ENCODE measurements at places on chromosomes 2 and 18.

- ATAC-seq: no peak
Measured at GRCh38 chr2:81858998-81859397, 1554.4 kb upstream of the LRRTM1 start.

- ATAC-seq: no peak
Measured at GRCh38 chr2:233385489-233386044, 31.3 kb downstream of the DGKD start.

GRCh38 chr2:71528131-71528591 is 74.8 kb downstream of the DYSF start:
- no peak for ATAC-seq

DNA sequence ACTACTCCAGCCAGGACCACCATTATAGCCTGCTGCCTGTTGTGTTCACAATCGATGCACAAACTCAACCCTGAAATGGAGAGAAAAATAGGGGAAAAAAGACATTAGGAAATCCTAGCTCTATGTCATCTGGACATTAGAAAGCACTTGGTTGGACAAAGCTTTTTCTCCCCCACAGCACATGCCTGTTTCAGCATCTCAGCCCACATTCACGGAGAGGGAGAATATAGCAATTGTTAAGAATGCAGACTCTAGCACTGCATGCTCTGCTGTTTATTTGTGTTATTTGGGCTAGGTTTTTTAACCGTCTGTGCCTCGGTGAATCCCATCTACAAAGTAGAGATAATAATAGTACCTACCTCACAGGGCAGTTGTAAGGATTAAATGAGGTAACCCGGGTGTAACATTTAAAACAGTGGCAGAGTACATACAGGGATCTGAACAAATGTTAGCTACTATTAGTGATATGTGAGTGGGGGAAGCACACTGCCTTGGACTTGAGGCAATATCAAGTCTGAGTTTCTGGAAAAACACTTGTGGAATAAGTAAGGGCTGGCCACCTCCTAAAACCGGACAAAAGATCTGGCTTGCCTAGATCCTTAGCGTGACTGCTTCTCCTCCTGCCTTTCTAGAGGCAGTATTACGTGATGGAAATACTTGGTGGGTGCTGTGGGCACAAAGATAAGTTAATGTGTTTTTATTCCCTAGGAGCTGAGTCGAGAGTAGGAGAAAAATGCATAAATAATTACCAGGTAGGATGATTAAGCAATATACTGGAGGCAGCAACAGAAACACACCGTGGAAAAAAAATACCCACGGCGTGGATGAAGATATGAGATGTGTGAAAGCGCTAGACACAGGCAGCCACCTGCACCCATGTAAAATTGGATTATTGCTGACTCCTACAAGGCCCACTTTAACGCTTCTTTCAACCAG is 1.0 kb upstream of the PPP1CB start:
- ATAC-seq: peak; percentile 4

GRCh38 chr2:237201461-237202287 is 116.0 kb downstream of the COPS8 start:
- ATAC-seq: peak; percentile 40

- ATAC-seq: no peak
Measured at GRCh38 chr2:156405586-156405985, 30.6 kb upstream of the GPD2 start.

DNA sequence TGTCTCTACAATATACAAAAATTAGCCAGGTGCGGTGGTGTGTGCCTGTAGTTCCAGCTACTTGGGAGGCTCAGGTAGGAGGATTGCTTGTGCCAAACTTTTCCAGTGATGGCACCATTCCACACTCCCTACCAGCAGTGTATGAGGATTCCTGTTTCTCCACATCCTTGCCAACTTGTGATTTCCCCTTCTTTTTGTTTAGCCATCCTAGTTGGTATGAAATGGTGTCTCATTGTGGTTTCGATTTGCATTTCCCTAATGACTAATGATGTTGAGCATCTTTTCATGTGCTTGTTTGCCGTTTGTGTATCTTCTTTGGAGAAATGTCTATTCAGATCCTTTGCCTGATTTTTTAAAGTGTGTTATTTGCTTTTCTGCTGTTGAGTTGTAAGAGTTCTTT is 41.0 kb downstream of the EPB41L5 start:
- ATAC-seq: no peak

GRCh38 chr2:97645112-97645694 is 659 bp upstream of the COX5B start:
- peak; percentile 56 for ATAC-seq

DNA sequence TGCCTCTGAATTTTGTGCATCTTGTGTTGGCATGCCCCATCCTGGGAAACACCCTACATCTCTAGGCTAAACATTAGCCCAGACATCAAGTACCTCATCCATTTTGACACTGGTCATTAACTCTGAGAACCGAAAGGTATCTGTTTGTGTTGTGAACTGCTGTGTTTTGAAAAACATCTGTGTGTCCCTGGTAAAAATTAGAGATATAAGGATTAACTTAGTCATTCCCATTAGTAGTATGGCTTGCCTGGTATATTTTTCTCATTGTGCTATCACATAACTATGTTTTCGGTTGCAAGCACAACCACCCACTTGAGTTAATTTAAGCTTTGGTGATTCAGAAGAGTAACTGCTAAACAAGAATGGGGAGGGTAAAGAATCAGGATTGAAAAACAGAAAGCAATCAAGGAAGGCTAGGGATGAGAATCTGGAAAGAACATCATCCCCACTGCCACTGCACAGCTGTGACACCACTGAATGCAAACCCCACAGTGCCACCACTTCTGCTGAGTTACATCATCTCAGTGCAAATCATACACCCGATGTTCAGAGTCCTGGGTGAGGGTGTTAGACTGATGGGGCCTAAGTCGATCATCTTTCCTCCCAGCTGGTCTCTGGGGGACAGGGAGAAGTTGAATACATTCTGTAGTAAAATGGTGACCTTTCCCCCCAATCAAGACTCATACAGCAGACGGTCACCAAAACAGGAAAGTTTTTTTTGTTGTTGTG is 234.0 kb downstream of the EPHA4 start:
- no peak for ATAC-seq

DNA sequence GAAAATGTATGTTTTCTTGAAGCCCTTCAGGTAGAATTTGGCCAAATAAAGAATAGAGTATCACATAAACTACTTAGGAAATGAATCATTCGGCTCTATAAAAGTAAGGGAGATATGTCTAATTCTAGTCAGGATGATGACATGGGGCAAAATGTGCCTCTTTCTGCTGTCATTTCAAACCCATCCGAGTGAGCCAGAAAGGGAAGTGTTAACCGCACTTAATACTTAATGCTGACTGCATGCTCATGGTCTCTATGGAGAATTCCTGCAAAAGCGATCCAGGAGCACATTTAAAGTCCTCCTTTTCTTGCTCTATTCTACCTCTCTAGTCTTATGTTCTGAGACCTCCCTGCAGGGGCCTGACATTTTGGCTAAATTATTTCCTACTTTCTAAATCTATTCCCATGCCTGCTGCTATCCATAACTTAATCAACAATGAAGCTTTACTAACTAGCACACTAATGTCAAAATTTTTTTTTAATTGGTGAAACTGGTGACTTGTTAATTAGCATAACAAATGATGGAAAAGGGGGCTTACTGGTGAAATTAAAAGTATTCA is 127.4 kb downstream of the CDC42EP3 start:
- ATAC-seq: no peak

DNA sequence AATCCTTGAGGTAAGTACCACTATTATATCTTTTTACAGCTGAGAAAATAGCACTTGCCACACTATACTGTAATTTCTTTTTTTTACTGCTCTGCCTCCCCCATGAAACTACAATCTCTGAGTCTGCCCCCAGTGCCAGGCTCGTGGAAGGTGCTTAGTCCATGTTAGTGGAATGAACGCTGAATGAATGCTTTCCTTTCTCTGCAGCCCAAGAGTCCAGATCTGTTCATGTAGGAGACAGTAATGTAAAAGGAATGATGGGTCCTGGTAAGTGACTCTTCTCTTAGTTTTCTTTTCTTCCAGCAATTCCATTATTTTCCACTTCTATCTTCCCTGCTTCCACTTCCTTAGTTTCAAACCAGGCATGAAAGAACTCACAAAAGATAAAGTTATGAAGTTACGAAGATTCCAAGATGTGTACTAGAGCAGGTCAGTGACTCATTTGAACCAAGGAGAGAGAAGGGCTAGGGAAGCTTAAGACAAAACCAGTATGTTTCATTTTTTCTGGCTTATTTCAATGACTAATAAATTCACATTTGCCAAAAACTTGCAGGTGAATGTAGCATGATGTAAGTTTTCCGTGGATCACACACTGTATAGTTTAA is 46.0 kb downstream of the ARHGEF33 start:
- ATAC-seq: peak; percentile 87

- no peak for ATAC-seq
Measured at GRCh38 chr2:19488009-19488691, 129.7 kb upstream of the OSR1 start.

GRCh38 chr2:8488001-8488738 is 193.7 kb upstream of the ID2 start:
- ATAC-seq: no peak

DNA sequence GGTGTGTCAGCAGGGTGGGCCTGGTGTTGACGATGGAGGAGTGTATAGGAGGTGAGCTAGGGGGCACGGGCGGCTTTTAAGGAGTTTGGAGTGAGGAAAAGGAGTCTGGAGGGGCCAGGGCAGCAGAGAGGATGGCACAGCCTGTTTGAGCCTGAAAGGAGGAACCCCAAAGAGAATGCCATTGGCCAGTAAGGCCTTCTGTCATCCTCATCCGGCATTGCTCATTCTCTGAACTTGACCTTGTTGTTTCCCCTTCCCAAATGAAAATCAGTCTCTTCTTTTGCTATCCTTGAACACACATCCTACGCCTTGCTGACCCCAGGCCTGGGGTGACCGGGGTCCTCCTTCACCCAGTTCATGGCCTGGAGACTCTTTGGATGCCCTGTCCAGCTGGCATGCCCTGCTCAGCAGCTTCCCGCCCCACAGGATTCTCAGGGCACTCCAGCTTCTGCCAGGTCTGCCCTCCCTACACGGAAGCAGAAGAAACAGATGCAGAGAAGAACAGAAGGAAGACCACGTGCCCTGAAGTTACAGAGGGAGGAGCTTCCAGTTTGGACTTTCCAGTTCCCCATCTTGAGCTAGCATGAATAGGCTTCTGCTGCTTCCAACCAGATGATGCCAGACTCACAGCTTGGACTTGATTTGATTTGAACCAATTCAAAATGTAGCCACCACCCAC is 20.5 kb upstream of the KIF3C start:
- no peak for ATAC-seq

DNA sequence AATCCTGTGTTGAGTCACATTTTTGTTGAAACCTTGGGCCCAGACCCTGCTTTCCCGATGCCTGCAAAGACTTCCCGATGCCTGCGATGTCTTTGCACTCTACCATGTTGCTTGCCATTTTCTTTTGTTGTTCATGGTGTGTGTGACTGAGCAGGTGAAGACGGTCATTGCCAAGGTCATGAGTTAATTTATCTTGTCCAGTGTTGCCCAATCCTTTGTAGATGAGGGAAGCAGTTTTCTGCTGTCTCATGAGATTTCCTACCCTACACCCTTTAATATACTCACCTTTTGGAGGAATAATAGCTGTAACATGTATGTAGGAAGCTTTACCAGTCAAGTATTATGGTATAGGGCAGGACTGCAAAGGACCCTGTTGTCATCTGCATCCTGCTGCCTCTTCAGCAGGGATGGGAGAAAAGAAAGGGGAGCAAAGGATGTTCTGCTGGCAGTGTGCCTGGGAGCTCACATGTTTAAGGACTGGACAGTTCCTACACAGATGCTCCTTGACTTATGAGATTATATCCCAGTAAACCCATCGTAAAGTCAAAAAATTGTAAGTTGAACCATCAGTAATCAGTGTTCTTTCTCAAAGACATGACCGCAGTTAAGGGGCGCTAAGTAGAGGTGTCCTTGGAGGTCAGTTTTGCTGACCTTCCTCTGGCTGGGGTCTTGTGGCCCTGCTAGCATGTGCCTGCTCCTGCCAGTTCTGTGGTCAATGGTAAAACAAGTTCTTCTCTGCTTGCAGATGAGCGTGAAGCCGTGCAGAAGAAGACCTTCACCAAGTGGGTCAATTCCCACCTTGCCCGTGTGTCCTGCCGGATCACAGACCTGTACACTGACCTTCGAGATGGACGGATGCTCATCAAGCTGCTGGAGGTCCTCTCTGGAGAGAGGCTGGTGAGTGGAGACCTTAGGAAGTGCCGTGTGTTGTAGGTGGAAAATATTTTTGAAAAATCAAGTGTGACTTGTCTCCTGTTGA is 124.8 kb upstream of the EML6 start:
- no peak for ATAC-seq

DNA sequence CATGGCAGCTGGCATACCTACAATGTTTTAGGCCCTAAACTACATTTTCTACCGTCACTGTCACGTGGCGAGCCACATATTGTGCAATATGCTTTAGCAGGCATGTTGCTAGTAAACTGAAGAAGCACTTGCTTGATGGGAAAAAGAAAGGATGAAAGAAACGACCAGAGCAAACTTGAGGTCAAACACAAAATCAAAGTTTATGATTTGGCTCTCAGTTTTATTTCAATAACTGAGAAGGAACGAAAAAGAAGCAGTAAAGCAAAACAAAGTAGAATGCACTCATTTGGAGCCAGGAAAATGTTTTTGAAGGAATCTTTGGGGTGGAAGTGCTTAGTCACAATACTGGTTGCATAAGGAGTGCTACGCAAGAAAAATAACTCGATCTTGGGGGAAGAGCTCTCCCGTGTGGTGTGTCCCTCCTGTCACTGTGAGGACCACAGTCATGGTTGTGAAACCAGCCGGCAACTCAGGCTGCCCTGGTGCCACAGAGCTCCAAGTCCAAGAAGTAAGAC is 349.8 kb downstream of the RBM43 start:
- ATAC-seq: no peak

DNA sequence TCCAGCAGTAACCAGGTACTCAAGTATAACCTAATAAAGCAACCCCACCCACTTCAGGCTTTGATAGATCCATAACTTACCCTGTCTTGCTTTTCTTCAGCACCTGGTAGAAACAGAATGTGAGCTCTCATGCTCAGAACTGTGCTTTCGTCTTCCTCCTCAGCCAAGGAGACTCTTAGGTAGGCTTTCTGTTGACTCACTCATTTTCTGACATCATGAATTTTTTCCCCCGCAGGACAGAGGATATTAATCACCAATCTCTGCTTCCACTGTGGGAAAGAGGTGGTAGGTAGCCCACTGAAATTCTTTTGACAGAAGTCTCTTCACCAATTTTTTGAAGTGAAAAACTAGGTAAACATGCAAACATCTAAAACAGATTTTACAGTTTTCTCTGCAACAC is 241.2 kb upstream of the KCNJ3 start:
- no peak for ATAC-seq

- peak; percentile 17 for ATAC-seq
Measured at GRCh38 chr2:231452799-231453508, 11.3 kb downstream of the NCL start.

- no peak for ATAC-seq
Measured at GRCh38 chr18:72826736-72827135, 41.1 kb downstream of the NETO1 start.

GRCh38 chr2:65055422-65056214 is 598 bp upstream of the CEP68 start:
- peak; percentile 55 for ATAC-seq

GRCh38 chr2:85132834-85133637 is at the start of gene TCF7L1:
TCF7L1 (plus strand) TSS chr2:85133392; CDS start chr2:85133685, 293 bp downstream.
- ATAC-seq: peak; percentile 97

GRCh38 chr2:4981802-4982409 is 710.3 kb upstream of the SOX11 start:
- no peak for ATAC-seq

- no peak for ATAC-seq
Measured at GRCh38 chr2:34317797-34318196, 718.7 kb upstream of the FAM98A start.
